Ureter (tissue), 1 donor: ENCODE measurements at places on chromosomes 1 and 21.

- DNase-seq = no peak
Measured at GRCh38 chr1:204258213-204259115, 44.7 kb upstream of the GOLT1A start.

- DNase-seq = no peak
Measured at GRCh38 chr1:22680726-22681125, 27.7 kb downstream of the C1QB start.

DNA sequence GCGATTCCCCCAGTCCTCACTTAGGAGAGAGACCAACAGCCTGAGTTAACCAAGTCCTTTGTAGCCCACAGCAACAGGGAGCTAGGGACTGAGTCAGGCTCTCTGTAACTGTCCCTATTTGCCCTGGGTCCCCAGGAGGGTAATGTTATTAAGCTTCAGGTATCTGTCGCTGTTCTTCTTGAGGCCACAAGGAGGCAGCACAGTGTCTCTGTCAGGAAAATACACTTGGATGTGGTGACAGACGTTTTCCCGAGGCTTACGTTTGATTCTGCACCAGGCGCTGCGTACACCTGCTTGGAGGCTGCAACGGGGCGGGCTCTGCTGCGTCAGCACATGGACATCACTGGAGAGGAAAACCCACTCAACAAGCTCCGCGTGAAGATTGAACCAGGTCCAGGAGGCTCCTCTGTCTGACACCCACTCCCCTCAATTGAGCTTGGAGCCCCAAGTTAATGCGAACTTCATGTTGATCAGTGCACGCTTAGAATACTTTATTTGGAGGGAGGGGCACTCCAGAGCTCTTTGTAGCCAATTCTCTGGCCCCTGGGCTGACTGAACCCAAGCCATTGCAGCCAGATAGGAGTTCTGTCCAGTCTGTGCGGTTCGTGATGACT is 10.7 kb upstream of the ELF3 start:
- no peak for DNase-seq

DNA sequence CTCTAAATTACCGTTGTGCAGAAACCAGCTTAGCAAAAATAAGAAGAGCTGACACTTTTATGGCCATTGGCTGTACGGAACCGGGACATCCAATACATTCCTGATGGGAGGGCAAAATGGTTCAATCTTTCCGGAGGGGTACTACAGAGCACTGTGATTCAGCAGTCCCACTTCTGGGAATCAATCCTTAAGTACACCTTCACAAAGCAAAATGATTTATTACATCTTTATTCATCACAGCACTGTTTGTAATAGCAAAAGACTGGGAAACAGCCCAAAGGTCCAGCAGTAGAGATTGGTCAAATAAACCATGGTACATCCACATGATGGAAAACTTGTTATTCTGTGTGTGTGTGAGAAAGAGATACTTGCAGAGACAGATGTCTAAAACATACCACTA is 9.7 kb downstream of the GNG12 start:
- no peak for DNase-seq

DNA sequence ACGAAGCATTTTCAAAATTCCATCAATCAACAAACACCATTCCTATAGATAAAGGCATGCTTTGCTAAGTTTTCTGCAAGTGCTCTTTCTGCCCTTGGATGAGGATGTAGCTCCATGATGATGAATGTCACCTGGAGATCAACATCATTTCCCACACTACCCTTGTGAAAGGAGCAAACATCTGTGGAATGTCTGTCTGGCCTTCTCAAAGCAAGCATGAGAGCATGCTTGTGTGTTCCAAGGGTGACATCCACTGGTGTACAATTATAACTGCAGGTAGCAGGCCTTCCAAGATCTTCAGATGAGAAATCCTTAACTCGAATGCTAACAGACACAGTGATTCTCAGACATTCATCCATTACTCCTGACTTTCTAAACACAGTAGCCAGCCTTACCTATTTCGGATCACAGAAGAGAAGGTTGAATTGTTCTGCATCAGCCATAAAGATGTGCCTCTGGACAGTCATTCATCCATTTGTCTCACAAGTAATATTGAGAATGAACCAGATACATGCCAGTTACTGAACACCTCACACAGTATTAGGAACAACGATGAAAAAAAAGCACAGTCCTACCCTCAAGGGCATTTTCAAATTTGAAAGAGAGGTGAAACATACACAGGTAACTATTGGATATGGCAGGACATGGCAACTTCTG is 162.4 kb downstream of the TPR start:
- DNase-seq = peak; percentile 47

GRCh38 chr1:197838836-197839235 is 63.6 kb upstream of the DENND1B start:
- no peak for DNase-seq

DNA sequence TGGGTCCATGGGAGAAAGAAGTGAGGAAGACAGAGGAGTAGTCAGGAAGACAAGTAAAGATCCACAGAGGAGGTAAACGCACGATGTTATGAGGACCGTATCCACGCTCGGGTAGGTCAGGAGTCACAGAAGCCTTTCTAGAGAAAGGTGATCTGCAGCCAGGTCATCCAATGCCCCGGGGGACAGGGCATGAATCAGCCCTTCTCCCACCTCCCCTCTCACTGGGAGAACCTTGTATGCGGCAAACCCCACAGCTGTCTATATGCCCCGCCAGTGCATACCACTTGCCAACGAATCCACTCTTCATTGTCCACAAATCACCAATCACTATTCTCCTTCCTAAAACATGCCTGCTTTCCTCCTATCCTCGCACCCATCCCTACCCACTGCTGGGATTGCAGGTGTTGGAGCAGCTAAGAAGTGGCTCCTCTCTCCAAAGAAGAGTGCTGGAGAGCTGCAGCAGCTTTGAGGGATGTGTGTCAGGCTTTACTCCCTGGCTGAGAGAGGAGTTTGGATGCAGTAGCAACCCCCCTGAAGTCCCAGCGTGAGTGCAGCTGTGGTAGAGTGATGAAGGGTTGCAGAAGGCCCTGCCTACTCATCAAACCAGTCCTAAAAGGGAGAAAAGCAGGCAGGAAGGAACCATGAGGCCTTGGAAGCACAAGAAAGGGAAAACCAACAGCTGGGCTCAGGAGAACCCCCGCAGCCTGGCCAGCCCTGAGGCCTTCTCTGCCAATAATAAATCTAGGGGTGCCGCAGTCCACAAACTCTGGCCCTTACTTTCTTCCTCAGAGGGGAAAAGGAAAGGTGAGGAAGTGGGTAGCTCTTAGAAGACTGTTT is 102.2 kb upstream of the GADD45A start:
- DNase-seq = no peak

DNA sequence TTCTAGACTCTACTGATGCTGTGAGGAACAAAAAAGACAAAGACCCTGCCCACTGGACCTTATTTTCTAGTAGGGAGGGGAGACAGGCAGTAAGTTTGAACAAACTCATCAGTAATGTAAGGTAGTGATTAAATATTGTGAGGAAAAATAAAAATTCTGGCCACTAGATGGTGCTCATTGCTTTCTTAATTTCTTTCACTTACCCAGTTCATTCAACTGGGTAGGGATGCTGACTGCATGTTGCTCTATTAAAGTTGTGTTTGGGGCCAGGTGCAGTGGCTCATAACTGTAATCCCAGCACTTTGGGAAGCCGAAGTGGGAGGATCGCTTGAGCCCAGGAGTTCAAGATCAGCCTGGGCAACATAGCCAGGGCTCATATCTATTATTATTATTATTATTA is 6.3 kb upstream of the KYAT3 start:
- DNase-seq = no peak

GRCh38 chr1:62380181-62380580 is 56.7 kb upstream of the USP1 start:
- DNase-seq = no peak

- DNase-seq = no peak
Measured at GRCh38 chr21:46665566-46665965, 30.1 kb downstream of the PRMT2 start.

DNA sequence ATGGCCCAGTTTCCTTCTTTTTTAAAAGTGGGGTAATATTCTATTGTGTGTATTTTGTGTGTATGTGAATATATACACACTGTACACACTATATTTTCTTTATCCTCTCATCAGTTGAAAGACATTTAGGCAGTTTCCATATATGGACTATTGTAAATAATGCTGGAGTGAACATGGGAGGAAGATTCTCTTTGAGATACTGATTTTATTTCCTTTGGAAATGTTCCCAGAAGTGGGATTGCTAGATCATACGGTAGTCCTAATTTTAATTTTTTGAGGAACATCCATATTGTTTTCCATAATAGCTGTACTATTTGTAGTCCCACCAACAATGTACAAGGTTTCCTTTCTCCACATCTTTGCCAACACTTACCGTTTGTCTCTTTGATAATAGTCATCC is 51.0 kb downstream of the F3 start:
- no peak for DNase-seq

DNA sequence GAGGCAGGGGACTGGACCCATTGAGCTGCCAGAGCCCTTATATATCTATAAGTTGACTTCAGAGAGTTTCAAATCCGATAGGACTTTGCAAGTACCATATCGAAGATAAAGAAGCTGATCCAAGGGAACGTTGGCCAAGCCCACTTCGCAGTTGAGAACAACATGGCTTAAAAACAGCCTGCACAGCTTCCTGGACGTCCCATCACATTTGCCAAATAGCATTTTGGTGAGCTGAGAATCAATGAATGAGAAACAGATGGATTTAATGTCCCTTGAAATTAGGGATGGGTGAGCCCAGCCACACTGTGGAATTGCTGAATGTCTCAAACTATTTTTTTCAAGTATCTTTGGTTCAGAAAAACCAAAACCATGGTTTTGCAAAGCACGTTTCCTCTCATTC is 64.8 kb downstream of the KCNJ15 start:
- DNase-seq = no peak

- DNase-seq = no peak
Measured at GRCh38 chr1:236201786-236202185, 59.4 kb downstream of the GPR137B start.

DNA sequence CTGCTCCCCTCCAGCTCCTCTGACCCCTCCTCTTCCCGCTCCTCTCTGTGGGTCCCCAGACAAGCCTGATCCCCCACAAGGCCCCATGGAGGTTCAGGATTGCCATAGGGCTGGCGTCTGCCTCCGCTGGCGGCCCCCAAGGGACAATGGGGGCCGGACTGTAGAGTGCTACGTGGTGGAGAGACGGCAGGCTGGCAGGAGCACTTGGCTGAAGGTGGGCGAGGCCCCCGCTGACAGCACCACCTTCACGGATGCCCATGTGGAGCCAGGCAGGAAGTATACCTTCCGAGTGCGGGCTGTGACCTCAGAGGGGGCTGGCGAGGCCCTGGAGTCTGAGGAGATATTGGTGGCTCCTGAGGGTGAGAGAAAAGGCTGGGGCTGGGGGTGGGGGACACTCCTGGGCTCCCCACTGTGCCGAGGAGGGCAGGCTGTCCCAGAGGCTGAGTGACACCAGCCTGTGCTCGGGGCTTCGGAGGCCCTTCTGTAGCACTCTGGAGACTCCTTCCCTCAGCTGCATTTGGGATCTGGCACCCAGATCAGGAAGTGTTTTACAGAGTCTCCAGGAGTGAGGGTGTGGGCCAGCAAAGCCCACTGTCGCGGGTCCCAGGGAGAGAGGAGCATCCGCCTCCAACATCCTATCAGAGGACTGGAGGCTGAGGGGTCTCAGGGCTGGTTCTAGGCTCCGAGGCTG is 25.9 kb downstream of the IGFN1 start:
- peak; percentile 19 for DNase-seq

DNA sequence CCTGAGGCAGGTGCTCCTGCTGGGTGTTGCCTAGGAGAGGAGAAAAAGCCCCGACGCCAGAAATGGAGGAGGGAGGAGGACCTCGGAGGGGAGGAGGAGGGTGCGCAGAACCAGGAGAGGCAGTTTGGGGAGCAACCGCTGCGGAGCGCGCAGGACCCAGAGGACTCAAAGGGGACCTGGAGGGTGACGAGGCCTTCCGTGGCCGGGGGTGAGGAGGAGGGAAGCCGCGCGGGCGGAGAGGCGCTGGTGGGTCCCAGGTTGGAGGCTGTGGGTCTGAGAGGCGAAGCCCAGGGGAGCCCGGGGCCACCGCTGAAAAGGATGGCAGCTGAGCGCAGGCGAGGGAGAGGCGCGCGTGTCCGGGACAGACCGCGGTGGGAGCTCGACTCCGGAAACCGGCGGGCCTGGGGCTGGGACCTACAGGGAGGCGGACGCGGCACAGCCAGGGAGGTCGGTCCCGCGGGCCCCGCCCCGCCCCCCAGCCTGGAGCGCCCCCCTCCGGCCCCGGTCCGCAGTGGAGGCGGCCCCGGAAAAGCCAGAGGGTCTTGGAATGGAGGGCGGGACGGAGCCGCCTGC is 15.1 kb downstream of the RNF223 start:
- no peak for DNase-seq

DNA sequence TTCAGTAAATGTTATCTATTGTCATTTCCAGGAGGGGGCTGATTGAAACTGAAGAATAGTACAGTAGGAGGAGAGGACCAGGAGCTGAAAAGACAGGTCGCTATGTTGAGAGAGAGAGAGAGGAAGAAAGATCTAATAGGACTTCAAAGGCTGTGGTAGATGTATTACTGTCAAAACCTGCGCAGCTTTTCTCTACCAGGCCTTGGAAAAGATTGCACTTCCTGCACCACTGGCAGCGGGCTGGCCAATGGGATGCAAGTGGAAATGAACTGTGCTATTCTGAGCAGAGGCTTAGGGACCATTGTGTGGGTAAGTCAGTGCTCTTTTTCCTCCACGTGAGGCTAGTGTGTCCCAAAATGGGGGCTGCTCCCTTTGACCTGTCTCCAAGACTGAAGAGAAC is 47.1 kb downstream of the MDM4 start:
- DNase-seq = no peak

- peak; percentile 80 for DNase-seq
Measured at GRCh38 chr1:1462318-1462966, 9.1 kb upstream of the ATAD3B start.

DNA sequence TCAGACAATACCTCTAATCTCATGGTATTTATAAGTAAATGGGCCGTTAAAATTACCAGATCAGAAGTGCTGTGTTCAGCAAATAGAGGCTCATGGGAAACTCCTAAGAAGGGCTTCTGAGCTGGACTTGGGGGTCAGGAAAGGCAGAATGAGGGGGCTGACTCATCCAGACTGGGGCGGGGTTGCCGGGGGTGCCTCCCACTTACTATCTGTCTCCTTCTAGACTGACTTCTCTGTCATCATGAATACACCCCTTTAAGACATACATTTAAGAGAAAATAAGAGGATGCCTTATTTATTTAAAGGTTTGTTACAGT is 96.0 kb upstream of the ERRFI1 start:
- no peak for DNase-seq
